ENCODE measurements at places on chromosomes 7 and 10.

GRCh38 chr10:82409671-82410070 lies 534.7 kb downstream of the NRG3 start:
- DNase-seq = no peak

DNA sequence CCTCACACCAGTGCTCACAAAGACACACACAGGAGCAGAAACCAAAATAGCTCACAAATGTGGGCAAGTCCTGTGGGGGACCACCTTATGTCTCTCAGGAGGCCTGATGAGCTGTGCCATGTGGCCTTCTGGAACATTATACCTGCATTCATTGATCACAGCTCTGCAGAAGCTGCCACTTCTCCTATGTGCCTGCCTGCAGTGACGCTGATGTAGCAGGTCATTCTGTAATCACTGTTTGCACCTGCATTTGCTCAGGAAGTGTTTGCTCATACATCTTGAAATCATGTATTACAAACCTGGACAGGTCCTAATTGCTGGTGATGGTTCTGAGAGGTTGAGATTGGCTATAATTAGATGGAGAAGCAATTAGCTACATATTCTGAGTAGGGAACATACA lies 310.2 kb downstream of the AUTS2 start:
- DNase-seq = no peak

DNA sequence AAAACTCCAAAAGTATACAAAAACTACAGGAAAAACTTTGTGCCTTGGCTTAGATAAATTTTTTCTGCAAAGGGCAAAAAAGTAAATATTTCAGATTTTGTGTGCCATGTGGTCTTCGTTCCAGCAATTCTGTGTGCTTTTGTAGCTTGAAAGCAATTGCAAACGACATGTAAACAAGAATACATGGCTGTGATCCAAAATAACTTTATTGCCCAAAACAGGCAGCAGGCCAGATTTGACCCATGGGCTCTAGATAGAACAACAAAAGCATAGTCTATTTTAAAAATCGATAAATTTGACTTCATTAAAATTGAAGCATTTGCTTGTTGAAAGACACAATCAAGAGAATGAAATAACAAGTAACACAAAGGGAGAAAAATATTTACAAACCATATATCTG lies 336.6 kb downstream of the HPSE2 start:
- no peak for DNase-seq

DNA sequence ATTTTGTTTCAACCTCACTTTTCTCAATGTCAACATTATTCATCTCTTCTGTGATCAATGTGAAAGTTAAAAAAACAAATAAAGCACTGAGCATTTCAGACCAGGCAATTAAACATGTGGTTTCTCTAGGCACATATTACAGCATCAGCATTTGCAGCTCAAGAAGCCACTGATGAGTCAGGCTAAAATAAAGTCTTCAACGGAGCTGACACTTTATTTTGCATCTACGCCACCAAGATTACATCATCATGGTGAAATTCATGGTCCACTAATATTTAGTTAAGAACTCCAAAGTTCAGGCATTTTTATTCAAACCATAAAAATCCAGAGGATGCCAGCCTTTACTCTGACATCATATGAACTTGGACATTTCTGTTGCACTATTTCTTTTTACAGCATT lies 33.0 kb downstream of the MAGI2 start:
- DNase-seq = no peak

GRCh38 chr10:60382946-60383681 lies 6.6 kb downstream of the ANK3 start:
- no peak for DNase-seq

DNA sequence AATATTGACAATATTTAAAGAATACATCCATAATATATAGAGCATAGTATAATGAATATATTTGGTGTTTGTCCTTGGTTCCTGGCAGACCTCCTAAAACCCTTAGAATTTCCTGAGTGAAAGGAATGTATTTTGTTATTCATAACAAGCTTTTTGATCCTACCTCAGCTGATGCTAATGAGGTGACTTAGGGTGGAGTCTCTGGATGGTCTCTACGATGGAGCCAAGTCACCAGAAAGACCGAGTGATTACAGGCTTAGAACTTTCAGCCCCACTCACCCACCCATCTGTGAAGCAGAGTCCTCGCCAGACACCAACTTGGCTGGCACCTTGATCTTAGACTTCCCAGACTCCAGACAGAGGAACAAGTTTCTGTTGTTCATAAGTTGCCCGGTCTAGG lies 35.9 kb downstream of the UPF2 start:
- DNase-seq = no peak

DNA sequence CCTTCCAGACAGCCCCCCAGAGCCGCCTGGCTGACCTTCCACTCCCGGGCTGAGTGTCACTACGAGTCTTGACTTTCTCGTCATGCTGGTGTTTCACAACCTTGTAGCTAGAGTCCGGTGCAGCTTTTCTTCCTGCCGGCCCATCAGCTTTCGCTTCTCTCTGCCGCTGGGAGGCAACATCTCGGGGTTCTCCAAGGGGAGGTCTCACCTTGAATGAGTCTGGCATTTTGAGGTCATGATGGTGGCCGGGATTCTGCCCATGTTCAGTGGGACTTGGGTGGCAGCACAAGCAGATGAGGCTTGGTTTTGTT lies 285.2 kb downstream of the CAMK1D start:
- DNase-seq = no peak

GRCh38 chr10:130218181-130218641 lies 82.0 kb downstream of the GLRX3 start:
- no peak for DNase-seq

GRCh38 chr10:66714741-66715140 lies 211.1 kb upstream of the LRRTM3 start:
- DNase-seq = no peak

- DNase-seq = no peak
Observed at GRCh38 chr7:151006590-151007300, 15.9 kb downstream of the NOS3 start.

DNA sequence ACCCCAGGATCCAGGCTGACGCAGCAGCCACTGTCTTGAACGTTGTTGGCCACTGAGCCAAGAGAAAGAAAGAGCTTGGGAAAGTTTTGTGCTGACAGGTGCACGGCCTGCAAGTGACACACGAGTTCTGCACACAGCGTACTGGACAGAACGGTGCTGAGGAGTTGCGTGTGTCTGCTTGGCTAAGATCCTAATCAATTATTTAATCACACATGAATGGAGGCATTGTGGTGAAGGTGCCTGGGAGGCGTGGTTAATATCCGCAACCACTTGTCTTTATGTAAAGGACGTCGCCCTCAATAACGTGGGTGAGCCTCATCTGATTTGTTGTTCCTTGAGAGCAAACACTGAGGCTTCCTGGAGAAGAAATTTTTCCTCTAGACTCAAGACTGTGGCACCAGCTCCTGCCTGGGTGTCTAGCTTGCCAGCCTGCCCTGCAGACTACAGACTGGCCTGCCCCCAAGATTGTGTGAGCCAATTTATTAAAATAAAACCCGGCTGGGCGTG lies 16.6 kb upstream of the GNA12 start:
- no peak for DNase-seq

DNA sequence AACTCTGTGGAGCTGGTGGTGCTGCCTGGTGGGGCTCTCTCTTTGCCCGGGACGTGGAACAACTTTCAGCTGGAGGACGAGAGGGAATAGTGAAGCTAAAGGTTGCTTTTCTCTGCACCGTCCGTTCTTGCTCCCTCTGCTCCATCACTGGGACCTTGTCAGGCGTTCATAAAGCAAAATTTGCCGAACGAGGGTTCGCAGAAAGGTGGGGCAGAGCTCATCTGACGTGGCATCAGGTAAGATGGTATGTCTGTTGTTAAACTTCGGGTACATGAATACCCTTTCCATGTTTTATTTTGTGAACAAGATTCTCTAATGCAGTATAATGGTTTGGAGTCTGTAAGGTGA lies 416 bp downstream of the BBS9 start:
- DNase-seq = no peak

All from activated CD4-positive, CD25-positive, alpha-beta regulatory T cell (primary cell).